ENCODE measurements at places on chromosomes 4 and X.

DNA sequence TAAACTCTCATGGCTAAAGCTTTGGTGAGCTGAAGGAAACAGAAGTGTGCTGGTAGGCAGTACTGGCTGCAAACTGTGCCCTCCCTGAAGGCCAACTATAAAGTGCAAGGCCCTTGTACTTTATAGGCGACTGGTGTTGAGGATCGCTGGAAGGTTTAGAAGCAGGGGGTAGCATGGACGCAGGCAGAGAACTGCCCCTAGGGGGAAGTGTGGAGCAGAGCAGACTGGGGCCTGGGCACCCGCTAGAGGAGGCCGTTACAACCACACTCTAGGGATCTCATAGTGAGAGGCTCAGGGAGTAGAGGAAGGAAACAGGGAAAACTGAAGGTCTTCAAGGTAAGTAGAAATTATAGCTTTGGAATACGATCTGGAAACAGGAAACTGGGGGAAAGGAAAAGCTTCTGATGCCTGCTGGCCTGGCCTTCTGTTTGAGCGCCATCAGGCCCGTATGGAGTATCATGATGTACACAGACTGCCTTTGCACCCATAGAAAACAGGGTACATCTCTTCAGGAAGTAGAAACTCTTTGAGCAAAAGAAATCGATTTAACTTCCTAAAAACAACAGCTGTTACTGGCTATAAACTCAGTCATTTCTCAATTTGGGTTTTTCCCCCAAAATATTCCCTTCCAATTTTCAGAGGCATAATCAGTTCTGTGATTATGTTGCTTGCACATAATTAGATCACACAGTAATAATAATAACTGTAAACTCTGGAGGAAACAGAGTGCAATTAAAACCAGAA, 23.9 kb upstream of the TMSB4X start:
- no peak for DNase-seq

GRCh38 chr4:5881340-5881739, 11.5 kb downstream of the CRMP1 start:
- no peak for DNase-seq

DNA sequence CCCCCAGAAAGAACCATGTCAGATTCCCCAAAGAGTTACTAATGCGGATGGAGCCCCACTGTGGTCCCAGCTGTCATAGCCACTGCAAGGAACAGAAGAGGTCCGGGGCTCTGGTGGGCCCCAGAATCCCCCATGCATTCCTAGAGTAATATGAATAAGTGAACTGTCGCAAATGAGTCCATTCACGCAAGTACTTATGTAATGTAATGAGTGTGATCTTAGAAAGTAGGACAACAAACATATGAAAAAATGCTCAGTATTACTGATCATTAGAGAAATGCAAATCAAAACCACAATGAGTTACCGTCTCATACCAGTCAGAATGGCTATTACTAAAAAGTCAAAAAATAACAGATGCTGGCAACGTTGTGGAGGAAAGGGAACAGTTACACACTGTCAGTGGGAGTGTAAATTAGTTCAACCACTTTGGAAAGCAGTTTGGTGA, 141.5 kb upstream of the RBPJ start:
- no peak for DNase-seq

DNA sequence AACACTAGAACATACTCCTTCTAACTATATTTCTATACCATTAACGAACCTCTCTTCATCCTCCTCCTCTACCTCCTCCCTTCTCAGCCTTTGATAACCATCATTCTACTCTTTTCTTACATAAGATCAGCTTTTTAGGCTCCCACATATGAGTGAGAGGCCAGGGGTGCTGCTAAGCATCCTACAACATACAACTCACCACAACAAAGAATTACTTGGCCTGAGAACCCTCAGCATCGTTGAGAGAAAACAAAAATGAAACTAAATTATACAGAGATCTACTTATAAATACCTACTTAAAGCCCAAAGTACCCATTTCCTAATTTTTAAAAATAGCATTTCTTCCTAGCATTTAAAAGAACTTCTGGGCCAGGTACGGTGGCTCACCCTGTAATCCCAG, 77.7 kb downstream of the CC2D2A start:
- no peak for DNase-seq

DNA sequence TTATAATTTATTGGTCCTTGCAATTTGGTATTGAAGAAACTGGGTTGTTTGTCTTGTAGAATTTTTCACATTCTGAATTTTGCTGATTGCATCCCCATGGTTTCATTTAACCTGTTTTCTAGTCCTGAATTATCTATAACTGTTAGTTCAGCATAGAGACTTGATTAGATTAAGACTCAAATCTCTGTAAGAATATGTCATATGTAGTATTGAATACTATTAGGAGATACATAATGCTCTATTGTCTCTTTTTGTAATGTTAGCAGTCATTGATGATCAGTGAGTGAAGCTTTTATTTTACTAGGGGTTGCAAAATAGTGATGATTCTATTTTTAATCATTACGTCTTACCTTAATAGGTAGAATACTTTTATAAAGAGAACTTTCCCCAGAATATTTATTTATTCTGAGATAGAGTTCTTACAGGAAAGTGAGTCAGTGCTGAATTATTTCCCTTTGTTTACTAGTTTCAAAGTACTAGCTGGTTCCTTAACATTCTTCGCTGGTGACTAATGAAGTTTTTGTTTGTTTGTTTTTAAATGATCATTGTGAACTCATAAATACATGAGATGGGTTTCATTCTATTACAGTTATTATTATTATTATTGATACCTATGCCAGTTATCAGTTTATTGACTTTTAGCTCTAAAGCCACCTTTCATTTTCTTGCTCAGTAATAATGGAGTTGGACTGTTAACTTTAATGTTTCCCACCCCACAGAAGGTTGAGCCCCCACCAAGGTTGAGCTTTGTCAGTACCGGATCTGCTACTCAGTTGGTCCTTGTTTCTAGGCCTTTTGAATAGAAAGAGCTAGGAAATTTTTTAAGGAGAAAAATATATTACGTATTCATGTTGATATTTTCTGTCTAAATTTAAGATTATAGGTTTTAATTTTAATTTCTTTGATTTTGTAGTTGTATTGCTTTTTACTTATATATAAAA, 102.3 kb downstream of the LARP1B start:
- DNase-seq: no peak

GRCh38 chr4:4709736-4710135, 149.7 kb upstream of the MSX1 start:
- no peak for DNase-seq

- DNase-seq: peak; percentile 60
Measured at GRCh38 chr4:146343199-146343598, 128.9 kb downstream of the REELD1 start.

Data from CMK (cell line).